ENCODE measurements at places on chromosomes 3 and 15.

DNA sequence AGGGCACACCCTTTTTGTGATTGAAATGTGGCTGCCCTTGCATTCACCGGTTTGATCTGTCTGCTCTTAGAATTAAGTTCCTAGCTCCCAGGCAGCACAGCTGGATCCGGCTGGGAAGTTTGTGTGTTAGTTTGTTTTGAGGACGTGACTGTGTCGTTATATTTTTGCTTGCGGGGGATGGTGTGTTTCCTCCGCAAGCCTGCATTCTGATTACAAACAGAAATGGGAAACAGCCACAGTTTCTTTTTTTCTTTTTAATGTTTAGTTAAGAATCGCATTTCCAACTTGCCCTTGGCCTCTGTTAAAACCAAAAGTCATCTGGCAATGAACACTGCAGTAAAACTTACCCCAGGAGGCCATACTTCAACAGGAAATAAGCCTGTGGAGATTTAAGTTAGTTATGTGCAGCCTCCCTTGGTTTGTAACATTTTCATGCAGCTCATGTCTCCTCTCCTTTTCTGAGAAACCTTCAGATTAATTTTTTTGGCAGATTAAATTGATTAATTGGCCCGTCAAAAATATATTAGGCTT lies 888 bp downstream of the TMOD3 start:
- no peak for DNase-seq

DNA sequence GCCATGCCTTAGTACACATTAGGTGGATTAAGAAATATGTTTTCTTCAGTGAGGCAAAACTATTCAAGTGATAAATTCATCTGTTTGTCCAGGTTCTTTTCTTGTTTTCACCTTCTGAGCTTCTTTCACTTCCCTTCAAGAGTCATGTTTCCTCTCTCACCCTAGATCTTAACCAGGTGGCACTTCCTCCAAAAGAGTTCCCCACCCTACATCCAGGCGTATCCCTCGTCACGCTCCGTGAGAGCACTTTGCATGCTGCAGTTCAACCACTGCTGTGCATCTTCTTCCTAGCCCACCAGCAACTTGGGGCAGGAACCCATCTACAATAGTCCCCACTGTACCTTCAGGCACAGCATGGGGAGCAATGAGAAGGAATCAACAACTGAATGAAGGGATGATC lies 28.9 kb downstream of the OSBPL10 start:
- DNase-seq: no peak

- DNase-seq: no peak
These were observed 169.9 kb downstream of the XXYLT1 start for GRCh38 chr3:195101001-195101583.

DNA sequence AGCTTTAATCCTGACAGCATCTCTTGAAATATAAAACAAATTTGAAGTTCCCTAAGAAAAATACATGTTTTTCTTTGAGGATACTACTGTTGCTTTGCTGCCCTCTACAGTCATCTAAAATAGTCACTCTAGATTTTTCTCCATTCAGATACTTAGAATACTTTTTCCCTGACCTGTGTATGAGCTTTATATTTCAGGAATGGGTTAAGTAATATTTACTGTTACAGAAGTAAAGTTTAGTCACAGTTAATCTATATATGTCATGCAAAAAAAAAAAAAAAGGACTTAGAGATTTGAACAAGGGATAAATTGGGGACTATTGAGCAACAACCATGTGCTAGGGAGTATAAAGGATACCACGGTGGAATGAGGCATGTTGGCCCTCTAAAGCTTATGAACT lies 8.8 kb downstream of the NECTIN3 start:
- no peak for DNase-seq

DNA sequence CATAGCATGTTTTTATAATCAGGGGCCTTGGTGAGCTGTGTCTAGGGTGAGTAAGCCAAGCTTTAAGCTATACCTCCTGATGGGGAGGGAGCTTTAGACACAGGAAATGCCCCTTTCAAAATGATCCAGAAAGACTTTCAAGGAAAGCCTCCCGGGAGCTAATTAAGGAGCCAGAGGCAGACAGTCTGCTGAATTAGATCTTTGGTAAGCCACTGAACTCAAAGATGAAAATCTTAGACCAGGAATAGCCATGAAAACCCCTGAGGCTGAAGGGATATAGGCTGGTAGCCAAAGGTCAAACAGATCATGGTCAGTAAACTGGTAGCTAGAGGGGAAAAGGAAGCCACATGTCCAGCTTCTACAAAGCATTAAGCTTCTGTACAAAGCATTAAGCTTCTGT lies 42.7 kb upstream of the GAP43 start:
- no peak for DNase-seq

DNA sequence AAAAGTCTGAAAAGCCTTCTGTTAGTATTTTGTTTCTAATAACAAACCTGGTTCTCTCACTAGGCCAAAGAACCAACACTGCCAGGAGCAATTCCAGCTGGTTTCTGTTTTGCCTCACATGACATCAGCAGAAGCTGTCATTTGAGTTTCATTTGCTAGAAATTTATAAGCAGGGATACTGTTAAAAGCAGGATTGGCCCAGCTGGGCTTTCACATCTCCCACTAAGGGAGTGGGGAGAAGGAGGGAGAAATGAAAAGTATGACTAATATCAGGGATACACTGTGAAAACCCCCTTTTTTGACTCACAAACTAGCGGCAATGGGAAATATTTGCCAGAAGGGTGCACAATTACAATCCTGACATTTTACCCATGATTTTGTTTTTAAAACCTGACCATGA lies 5.3 kb downstream of the CCDC80 start:
- DNase-seq: no peak

- no peak for DNase-seq
These were observed 2.6 kb downstream of the RBMS3 start for GRCh38 chr3:29283231-29284119.

DNA sequence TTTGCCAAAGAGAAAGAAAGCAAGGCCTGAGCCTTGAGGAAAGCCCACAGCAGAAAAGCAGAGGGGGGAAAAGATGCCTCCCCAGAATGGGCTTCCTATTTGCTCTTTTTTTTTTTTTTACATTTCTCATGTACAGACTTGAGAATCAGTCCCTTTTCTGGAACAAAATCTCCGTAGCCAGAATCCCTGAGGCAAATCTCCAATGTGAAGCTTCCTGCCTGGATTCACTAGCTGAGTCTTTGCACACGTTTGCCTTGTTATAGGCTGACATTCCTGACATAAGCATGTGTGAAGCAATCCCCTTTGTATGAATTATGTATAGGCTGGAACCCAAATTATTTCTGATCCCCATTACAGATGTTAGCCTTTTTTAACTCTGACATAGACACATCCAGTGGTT lies 52.2 kb upstream of the ACTL6A start:
- no peak for DNase-seq

DNA sequence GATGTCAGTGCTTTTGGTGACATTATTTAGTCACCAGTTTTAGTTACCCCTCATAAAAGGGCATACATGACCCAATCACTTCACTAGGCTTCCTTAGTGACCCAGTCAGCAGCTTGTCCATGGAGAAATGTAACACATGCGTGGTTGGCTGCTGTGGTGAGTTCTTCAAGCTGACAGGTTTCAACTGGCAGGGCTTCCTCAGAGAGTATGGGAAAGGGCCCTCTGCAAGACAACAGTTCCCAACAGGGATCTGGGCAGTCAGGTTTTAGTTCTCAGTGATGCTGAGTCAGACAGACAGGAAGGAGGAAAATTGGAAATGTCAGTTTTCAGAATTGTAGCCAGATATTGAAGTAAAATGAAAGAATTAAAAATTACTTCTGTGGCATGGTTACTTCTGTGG lies 282.5 kb downstream of the TBL1XR1 start:
- DNase-seq: no peak

Data from kidney epithelial cell (primary cell).